Erythroblast (primary cell): ENCODE measurements at places on chromosomes 7 and 10.

DNA sequence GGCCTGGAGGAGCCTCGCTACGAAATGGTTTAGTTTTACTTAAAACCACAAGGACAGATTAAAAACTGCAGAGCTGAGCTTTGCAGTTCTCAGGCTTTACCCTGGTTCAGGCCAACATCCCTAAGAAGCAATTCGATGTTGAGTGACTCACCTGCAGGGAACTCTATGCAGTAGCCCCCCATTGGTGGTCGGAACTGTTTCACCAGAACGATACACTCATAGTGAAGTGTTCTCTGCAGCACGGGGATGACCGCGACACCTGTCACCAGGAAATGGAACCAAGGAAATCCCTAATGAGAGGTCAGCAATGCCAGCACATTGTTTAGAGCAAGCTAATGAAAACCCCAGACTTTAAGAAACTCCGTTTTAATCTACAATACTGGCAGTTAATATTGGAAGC, 18.0 kb downstream of the NUDT5 start:
- DNase-seq: no peak

GRCh38 chr7:112806156-112806555, 16.0 kb upstream of the TMEM168 start:
- DNase-seq: no peak

GRCh38 chr7:158378978-158379377, 208.6 kb downstream of the PTPRN2 start:
- DNase-seq: no peak

GRCh38 chr10:129525401-129525801, 58.4 kb downstream of the MGMT start:
- DNase-seq: no peak

GRCh38 chr7:132406039-132406438, 170.2 kb downstream of the PLXNA4 start:
- DNase-seq: no peak

DNA sequence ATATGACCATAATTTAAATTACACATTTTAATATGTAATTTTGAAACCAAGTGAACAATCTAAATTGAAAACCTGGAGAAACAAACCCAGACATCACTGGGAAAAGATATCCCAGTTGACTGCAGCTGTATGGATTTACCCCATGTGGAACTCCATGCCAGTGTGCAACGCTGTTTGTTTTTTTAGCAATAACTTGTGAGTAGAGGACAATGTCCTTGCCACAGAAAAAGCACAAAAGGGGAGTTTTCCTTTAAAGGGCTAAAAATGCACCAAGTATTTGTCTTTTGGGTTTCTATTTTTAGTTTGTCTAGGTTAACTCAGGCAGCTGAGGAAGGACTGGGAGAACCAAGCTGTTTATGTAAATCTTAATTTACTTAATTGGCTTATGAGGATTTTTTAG, 15.1 kb upstream of the COL17A1 start:
- no peak for DNase-seq

DNA sequence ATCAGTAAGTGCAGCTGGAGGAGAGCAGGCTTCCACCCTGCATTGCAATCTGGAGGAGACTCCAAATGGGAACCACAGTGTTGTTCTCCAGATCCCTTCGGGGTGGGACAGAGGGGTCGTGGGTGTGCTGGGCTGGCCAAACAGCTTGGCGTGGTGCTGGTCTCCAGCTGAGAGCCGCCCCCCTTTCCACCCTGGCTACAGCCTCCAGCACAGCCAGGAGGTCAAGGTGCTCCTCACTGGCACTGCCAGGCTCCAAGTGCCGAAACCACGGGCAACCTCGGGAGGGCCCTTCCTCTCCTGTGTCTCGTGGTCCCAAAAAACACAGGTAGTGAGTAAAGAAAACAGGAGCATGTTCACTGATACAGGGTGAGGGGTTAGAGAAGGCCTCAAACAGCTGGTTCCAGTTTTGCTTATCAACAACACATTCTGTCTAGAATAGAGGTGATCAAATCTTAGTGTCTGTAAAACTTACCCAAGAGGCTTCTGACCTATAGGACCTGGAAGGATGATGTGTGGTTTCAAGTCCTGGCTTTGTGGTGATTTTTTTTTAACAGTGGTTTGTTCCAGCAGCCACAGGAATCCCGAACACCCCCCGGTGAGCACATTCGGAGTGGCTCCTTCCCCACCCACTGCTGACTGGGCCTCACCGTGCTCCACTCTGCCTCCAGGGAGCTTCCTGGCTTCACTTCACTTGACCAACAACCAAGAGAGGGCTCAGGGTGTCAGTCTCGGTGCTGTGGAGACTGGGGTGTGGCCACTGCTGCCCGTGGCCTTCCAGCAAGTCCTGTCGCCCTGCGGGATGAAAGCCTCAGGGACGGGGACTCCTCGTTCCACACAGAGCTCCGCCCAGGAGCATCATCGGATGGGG, 31.2 kb upstream of the EN2 start:
- DNase-seq: no peak

DNA sequence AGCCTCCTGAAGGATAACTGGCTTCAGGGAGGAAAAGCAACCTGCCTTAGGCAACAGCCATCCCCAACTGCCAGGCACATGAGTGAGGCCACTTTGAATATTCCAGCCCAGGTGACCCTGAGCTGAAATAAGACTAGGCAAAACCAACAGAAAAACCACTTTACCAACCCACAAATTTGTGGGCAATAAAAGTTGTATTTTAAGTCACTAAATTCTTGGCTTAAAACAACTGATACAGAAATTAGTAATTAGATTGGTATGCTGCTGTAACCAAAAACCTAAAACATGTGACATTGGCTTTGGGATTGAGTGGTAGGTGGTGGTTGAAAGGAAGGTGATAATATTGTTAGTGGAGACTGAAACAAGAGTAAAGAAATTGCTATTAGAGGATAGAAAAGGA, 39.9 kb downstream of the ABCB4 start:
- DNase-seq: no peak
